Stimulated activated CD4-positive, alpha-beta T cell treated with anti-CD3 and anti-CD28 coated beads, Interleukin-4, amount 100 ng/mL, for 4 hours (primary cell): ENCODE measurements at places on chromosomes 1 and 21.

DNA sequence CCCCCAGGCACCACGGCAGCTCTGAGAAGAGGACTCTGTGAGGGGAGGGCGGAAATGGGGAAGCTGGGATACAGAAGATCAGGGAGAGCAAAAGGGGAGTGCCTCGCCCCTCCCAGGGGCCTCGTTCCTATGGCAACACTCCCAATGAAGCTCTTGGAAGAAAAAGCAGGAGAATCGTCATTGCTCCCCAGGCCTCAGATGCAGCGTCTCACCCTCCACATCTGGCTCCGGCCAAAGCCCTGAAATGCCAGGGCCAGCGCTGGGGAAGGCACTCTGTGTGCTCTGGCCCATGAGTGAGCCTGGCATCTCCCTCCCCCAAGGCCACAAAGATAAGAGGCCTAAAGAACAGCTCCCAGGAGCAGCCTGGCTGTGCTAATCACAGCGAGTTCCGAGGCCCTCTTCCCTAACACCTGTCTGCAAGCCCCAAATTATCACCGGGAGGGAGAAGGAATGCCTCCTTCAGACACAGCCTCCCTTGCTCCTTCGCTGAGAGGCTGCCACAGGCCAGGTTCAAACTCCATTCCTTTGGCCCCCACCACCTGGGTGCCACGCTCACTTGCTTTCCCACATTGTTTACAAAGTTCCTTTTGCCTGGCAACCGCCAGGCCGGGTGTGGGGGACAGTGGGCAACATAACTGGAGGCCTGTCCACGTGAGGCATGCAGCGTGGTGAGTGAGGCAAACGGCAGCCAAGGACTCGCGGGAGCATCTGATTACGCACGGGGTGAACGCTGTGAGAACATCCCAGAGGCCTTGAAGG is 27.8 kb downstream of the ECE1 start:
- no peak for DNase-seq

- DNase-seq, result no peak
These were observed 666 bp downstream of the CSF3R start for GRCh38 chr1:36481771-36482723.

GRCh38 chr1:168842916-168843315 is 113.9 kb upstream of the DPT start:
- no peak for DNase-seq

DNA sequence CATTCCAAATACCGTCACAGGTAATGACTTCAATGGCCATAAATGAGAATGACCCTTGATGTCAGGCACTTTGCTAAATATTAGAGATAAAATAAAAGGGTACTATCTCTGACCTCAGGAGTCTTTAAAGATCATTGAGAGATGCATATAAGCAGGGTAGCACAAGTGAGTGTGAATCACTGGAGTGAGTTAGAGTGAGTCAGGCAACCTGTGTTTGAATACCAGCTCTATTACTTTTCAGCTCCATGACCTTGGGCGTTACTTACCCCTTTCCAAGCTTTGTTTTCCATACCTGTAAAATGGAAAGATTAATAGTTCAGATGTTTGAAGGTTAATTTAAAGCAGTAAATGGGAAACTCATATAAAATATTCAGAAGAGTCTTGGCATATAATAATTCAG is 1058.0 kb upstream of the ADGRL4 start:
- DNase-seq, result no peak

DNA sequence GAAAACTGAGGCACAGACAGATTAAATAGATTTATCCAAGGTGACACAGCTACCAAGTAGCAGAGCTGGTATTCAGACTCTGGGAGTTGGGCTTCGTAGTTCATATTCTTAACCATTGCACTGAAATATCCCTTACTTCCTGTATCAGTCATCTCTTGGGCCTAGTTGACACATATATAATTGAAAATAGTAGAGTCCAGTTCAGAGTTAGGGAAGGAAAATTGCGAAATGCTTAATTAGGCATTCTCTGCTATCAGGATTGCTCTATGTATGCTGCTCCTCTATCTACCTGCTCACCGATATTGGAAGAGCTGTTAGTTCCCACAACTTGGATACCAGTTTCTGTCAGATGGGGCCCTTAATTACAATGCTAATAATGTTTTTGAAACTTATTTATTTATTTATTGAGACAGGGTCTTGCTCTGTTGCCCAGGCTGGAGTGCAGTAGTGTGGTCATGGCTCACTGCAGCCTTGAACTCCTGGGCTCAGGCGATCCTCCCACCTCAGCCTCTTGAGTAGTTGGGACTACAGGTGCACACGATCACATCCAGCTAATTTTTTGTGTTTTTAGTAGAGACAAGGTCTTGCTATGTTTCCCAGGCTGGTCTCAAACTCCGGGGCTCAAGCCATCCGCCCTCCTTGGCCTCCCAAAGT is 8.2 kb downstream of the RCOR3 start:
- no peak for DNase-seq

DNA sequence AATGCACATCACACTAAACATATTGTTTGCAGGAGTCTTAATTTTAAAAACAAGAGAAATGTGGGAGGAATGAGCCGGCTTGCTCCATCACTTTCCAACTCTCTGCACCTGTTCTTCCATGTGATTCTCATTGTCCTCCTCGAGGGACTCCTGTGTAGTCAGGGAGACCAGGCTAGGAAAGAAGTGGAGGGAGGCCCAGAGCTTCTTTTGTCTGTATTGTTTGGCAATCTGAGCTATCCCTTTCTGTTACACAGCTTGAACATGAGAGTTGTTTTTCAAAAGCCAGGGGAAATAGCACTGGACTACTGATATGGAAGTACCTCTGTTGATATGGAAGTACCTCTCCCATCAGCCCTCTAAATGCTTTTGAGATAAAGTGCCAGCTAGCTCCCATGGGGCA is 18.8 kb upstream of the LRRC8D start:
- DNase-seq, result no peak

- no peak for DNase-seq
These were observed 56.4 kb upstream of the TPTE start for GRCh38 chr21:10464975-10465374.

DNA sequence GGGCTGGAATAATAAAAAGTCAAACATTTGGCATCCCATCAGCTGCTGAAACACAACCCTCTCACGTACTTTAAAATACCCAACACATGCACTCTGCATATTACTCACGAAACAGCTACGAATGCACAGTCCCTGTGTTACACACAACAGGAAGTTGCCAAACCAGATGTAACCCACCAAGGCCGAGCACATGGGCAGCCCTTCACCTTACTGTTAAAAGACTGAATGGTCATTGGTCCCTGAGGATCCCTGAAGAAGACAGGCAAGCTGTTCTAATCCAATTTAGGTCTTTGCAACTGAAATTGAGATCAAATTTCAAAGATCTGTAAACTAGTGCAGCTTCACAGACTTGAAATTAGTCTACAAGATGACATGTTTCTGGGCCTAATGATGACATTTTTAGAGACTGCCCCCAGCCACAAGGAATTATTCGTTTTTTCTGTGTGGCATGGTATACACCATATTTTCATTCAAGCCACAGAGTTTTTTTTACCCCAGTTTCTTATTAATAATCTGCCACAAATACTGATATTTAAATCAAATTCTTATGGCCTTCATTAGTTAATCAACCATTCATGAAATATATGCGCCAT is 25.6 kb upstream of the IER5 start:
- DNase-seq, result no peak

GRCh38 chr1:177923441-177923840 is 46.4 kb downstream of the SEC16B start:
- no peak for DNase-seq

- DNase-seq, result no peak
These were observed 49.2 kb upstream of the CRB1 start for GRCh38 chr1:197218857-197219256.

DNA sequence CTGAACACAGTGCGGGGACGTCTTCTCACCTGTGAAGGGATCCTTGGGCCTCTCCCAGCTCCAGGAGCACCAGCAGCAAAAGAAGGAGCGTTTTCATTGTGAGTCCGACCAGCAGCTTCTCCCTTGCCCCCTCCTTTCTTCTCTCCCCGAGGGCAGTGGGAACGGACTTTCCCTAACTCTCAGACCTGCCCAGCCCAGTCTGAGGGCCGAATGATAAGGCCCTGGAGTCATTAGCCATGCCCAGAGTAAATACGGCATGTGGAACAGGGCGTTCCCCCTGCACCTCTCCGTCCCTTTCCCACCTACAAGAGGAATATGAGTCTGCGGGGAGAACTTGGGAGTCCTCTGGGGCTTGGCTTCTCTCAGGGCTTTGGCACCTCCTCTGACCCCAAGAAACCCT is at the start of gene CTSE:
CTSE (minus strand) TSS at position 201 of the 400 bp plus-strand sequence; CDS start at position 97, 104 bp downstream.
- no peak for DNase-seq

GRCh38 chr1:12772520-12772919 is 1.0 kb upstream of the PRAMEF12 start:
- no peak for DNase-seq
